ENCODE measurements at places on chromosomes 7 and 10.

DNA sequence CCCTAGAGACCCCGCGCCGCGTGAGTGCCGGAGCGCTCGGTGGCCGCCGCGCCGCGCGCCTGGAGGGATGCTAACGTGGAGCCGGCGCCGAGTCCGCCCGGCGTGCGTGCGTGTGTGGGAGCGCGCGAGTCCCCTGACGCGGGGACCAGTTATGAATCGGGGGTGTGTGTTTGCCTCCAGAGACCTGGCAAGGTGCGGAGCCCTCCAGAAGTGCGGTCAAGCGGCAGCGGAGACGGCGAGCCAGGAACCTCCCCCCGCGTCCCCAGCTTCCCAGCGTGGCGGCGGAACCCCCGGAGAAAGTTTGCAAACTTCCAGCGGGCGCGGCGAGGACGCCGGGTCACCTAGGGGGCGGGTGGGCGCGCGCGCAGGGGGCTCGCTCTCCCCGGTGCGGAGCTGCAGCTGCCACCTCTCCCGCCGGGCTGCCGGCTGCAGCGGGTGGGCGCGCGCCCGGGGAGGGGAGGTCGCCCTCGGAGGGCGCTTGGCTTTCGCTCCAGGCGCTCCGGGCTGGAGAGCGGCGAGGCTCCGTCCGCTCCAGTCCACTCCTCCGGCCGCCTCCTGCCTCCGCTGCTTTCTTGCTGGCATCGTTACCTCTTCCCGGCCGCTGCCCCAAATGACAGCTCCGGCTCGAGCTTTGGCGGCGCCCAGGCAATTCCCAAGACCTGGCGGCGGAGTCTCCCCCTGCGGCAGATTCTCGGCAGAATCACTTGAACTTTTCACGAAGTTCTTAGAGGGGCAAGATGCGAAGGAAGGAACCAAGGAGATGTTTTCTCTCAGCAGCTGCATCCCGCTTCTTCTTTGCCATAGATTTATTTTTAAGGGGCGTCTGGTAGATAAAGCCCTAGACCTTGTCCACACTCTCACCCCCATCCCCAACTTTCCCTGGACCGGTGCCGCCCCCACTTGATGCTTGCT, 2.3 kb upstream of the CREB5 start:
- DNase-seq, result no peak

- no peak for DNase-seq
These were observed 119.3 kb upstream of the TCERG1L start for GRCh38 chr10:131430716-131431412.

GRCh38 chr7:152869677-152870051, 110.1 kb downstream of the ACTR3B start:
- no peak for DNase-seq

DNA sequence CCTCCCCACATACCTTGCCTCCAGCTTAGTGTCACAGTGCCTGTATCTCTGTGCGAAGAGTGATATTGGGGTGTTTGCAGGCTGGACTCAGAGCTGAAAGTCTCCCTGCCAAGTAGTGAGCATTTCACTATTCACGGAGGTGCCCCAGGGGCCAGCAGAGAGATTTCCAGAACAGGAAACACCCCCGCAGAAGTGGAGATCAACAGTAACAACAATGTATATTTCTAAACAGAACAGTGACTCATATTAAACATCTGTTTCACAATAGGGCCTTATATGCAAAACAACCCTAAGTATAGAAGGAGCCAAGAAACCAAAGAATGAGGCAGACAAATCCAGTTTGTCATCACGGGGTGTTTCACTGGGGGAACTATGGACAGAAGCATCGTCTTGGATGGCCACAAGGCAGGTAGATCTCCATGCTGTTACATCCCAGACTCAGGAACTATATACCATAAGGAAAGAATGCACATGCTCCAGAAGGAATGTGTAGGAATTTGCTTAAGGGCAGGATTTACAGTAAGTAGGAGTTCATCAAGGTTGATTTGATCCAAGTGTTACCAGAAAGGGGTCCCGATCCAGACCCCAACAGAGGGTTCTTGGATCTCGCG, 29.3 kb upstream of the CCL24 start:
- DNase-seq, result no peak

GRCh38 chr10:3045471-3046209, 21.7 kb upstream of the PFKP start:
- DNase-seq, result no peak

- no peak for DNase-seq
These were observed 140.6 kb downstream of the ALOX5 start for GRCh38 chr10:45514291-45515270.

- DNase-seq, result no peak
These were observed 145.6 kb downstream of the GLCCI1 start for GRCh38 chr7:8114175-8114574.

GRCh38 chr7:145909991-145910513, 206.5 kb upstream of the CNTNAP2 start:
- no peak for DNase-seq

DNA sequence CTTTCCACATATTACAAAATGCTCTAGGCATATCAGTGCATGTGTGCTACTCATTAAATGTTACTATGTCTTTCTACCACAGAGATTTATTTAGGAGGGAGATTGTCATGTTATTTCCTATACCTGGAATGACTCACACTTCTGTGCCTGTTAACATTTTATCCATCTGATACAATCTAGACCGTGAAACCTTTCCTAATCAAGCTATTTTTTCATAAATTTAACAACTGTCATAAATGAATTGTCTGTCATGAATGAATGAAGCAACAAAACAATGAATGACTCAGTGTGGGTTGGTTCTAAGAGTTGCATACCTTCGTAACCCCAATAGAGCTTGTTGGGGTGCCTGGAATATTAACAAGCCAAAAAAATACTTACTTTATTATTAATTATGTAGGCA, 554.3 kb downstream of the GRM8 start:
- no peak for DNase-seq

- no peak for DNase-seq
These were observed 270.1 kb upstream of the SHH start for GRCh38 chr7:156082048-156083040.

DNA sequence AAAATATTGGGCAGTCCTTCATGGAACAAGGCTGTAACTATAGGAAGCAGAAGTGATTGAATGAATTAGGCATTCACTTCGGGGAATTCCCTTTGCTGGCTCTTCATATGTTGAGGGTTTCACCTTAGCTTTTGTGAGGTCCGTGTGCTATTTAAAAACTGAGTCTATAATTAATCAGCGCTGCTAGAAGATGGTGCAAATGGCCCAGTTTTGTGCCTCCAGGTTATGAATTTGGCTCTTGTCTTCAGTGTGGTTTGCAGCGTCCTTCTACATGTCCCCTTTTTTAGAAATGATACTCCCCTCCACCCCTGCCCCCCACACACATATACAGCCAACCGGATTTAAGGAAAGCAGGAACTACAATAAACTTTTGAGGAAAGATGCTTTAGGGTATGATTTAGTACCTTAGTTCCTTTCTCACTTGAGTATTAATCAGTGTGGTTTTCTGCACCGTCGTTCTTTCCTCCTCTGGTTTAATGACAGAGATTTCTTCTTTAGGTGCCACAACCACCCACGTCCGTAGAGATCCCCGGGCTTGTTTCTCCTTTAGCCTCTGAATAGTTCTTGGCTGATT, 110.6 kb upstream of the SAMD8 start:
- no peak for DNase-seq

DNA sequence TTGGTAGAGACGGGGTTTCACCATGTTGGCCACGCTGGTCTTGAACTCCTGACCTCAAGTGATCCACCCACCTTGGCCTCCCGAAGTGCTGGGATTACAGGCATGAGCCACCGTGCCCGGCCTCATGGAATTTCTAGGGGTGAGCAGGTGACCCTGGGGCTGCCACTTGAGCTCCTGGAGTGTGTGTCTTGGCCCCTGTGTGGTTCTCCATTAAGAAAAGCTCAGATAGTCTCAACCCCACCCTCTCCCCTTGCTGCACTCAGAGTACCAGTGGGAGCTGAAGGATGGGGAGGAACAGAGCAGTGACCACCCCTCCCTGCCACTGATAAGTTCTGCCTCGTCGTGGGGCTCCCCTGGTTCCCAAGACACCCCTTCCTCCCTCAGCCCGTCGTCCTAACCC, 45.3 kb downstream of the RCC1L start:
- no peak for DNase-seq

GRCh38 chr7:75638594-75639070, 100.1 kb downstream of the HIP1 start:
- DNase-seq, result no peak

- DNase-seq, result no peak
These were observed 14.9 kb downstream of the CAMK2G start for GRCh38 chr10:73859428-73859783.

DNA sequence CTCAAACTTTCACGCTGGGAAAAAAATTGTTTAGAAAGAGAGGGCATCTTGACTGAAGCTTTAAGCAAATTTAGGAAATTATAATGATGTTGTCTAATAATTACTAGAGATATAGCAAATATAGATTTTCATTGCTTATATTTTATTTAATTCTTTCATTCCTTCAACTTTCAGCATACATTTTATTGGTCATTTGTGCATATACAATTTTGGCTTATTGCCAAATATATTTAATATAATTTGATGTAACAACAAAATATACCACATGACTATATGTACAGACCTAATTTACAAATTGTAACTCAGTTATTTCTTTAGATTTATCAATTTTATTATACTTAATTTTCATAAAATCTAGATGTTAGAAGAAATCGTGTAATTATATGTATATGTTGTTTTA, 390.1 kb downstream of the ATRNL1 start:
- no peak for DNase-seq

- DNase-seq, result no peak
These were observed 11.5 kb downstream of the GTF2IRD1 start for GRCh38 chr7:74464931-74465886.

GRCh38 chr7:155896531-155897263, 84.4 kb upstream of the SHH start:
- DNase-seq, result no peak

- no peak for DNase-seq
These were observed 284.4 kb downstream of the TCF7L2 start for GRCh38 chr10:113234481-113234880.

- DNase-seq, result no peak
These were observed 22.5 kb downstream of the TMEM72 start for GRCh38 chr10:44933451-44934321.

DNA sequence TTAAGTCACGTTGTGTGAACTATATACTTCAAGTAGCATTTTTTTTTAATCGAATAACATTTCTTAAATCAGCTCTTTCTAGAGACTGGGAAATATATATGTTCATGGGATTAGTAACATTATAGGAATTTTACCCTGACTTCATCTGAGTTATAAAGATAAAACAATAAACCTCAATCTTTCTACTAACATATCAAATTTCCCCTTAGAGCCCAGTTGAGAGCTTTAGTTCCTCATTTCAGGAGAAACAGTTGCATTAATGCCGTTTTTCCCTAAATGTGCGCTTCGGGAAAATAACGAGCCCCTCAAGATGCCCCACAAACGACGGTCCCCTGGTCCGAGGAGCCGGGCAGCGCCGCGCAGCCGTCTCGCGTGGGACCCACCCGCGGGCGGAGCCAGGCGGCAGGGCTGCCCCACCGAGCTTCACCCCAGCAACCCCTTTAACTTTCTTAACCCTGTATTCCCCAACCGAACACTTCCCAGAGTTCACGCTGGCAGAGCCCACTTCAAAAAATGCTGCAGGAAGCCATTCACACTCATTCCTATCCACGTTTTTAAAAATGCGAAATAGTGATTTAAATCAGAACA, 152.5 kb upstream of the YAE1 start:
- no peak for DNase-seq

DNA sequence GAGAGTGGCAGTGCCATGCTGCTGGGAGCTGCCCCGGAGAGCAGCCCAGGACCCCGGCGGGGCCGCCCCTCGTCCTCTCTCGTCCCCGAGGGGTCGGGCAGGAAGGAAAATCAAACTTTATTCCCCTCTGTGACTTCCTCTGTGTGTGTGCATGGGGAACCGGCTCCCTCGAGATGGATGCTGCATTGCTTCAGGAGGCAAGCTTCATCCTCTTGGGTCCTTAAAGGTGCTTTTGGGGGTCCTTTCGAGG, 726 bp downstream of the MCU start:
- DNase-seq, result no peak

GRCh38 chr7:44595934-44596635, 10.3 kb upstream of the OGDH start:
- DNase-seq, result no peak

DNA sequence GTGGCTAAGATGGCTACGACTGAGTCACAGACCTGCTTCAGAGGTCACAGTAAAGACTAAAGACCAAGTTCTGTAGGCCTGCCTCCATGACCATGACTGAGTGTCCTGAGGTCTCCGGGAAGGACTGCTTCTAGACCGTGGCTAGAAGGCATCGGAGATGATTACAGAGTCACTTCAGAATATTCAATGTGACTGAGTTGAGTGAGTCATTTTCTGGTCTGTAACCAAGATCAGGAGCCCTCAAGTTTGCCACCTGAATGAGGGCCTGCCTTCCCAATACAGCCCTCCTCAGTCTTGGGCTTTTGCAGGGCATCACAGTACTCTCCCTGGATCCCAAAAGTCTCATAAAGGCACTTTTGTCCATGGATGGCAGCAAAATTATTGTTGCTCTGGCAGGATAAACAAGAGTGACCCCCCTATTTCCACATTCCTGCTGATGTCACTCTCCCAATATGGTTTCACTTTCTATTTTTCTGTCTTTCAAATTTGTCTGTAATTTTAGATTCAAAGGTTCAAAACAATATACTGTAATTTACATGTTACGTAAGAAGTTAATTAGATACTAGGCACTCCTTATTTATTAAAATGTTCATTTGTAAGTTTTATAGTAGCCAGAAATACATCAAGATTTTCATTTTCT, 47.7 kb upstream of the ZNF92 start:
- no peak for DNase-seq

DNA sequence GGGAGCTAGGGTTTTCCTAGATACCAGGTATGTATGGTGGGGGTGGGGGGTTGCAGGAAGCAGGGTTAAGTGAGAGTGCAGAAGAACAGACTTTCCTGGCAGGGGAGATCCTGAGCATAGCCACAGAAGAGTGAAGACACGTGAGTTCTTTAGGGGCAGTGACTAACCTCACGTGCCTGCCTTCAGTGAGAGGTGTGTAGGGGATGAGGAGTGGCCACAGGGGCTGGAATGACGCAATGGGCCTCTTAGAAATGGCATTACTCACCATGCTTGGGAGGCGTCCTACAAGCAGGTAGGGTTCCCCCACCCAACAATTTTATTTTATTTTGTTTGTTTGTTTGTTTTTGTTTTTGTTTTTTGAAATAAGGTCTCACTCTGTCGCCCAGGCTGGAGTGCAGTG, 698.6 kb upstream of the NRP1 start:
- DNase-seq, result no peak

DNA sequence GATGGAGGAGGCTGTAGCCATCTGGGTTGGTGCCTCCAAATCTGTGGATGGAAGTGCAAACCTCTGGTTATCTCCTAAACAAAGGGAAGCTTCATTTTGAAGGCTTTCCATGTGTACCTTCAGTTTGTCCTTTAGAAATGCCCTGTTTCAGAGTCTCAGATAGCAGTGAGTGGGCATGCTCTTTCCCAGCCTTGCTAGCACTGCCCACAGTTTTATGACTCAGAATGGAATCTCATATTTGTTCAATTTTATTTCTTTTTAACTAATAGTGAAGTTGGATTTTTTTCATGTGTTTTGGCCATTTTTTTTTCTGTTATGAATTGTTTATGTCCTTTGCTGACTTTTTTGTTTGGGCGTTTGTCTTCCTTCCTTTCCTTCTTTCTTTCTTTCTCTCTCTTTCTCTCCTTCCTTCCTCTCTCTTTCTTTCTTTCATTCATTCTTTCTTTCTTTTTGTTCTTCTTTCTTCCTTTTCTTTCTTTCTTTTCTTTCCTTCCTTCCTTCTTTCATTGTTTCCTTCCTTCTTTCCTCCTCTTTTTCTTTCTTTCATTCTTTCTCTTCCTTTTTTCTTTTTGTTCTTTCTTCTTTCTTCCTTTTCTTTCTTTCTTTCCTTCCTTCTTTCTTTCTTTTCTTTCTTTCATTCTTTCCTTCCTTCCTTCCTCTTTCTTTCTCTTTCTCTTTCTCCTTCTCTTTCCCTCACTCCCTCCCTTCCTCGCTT, 25.6 kb downstream of the PRF1 start:
- no peak for DNase-seq
